Brain microvascular endothelial cell (primary cell): ENCODE measurements at places on chromosomes 13 and 19.

GRCh38 chr19:17889609-17890214 lies 18.0 kb downstream of the SLC5A5 start:
- DNase-seq, result peak; percentile 53

DNA sequence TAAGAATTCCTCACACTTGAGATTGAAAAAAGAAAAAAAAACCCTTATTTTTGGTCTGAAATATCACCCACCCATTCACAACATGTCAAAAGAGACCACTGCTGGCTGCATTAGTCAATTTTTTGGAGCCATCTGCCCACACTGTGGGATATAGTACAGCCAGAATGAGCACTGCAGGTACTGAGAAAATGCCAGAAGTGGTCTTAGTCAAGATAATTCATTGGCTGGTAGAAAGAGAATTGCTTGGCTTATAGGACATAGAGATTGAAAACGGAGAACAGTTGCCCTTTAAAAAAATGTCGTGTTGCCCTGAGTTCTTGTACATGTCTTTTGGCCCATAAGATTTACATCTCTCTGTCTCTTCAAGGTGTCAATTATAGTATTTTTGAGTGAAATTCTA lies 1899.5 kb downstream of the OLFM4 start:
- no peak for DNase-seq

DNA sequence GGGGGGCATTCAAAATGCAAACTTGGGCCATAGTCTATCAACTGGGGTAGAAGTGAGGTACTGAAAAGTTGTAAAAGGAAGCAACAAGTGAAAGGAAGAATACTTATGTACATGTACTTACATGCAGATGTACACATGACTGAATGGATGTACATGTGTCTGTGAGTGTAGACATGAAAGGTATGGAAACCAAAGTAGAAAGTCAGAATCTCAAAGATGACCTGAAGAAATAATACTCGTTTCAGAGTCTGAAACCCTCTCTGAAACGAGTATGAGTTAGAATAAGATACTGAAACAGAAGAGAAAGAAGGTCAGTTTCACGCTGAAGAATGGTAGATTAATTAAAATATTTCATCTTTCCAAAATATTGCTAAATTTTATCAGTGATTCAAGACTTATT lies 13.9 kb downstream of the DZIP1 start:
- DNase-seq, result no peak

DNA sequence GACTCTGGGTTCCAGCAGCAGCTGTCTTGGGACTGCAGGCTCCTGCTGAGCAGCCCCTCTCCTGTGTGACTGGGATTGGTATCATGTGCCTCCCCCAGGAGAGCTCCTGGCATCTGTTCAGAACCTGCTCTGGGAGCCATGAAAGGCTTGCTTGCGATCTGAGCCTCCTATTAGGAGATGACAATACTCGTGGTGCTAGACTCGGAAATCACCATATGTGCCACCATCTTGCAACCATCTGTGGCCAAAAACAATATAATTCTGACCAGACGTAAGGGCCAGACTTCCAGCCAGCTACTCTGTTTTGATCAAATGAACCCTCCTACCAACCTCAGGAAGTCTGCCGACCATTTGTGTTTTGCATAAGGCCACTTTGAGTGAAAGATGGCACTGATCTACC lies 484.7 kb downstream of the IRS2 start:
- DNase-seq, result no peak

GRCh38 chr13:75263741-75264407 lies 218.1 kb downstream of the TBC1D4 start:
- no peak for DNase-seq

- DNase-seq, result no peak
Measured at GRCh38 chr13:48858122-48858902, 117.4 kb upstream of the FNDC3A start.

DNA sequence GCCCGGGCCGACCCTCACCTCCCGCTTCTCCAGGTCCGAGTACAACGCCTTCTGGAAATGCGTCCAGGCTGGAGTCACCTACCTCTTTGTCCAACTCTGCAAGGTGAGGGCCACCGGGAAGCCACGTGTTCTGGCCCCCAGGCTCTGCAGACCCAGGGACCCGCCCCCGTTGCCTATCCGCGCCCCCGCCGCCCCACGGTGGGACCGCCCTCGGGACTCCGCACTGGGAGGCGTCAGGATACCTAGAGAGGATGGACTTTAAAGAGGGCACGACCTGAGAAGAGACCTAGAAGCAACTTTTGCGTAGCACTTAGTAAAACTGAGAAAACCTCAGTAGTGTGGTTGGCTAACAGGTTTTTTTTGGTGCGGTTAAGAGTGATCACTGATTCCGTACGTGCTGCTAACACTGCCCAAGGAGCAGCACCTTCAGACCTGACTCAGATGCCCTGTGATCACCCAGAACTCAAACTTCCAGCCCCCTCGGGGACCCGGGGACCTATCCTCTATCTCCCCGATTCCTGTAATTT lies 492 bp downstream of the TMEM147 start:
- no peak for DNase-seq

GRCh38 chr19:11035441-11036377 lies 53.6 kb upstream of the LDLR start:
- DNase-seq, result peak; percentile 82

- peak; percentile 4 for DNase-seq
Measured at GRCh38 chr13:83620530-83621220, 261.6 kb downstream of the SLITRK1 start.

DNA sequence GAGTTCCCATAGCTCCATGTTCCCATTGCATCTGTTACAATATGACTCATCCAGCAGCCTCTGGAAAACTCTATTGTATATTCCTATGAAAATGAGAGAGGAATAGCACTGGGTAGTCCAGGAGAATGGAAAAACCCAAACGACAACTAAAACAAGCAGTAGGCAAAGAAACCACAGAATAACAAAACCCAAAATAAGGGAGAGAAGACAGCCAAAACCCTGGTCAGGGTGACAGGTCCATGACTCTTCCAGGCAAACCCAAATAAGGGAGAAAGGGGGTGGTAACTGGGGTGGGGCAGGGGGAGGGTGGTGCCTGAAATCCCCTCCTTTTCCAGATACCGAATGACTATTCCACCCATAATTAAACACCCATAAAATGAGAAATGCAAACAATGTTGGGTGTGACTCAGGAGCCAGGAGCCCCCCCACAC lies 4.0 kb upstream of the ZNF8 start:
- DNase-seq, result no peak

- no peak for DNase-seq
Measured at GRCh38 chr13:113747291-113747833, 11.7 kb upstream of the TMEM255B start.

GRCh38 chr13:44132710-44133109 lies 240.9 kb upstream of the SERP2 start:
- peak; percentile 56 for DNase-seq

DNA sequence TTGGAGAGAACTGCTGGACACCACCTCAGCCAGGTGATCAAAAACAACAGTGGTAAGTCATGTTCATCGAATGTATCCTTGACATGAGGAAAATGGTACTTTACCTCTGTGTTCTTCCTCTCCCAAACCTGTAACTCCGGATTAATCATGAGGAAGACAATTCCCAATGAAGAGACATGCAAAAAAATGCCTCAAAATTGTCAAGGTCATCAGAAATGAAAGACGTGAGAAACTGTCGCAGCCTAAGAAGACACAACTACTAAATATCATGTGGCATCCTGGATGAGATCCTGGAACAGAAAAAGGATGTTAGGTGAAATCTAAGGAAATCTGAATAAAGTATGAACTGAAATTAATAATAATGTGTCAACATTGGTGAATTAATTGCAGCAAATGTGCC lies 178.4 kb downstream of the LACC1 start:
- DNase-seq, result no peak

- DNase-seq, result no peak
Measured at GRCh38 chr13:44732503-44733098, 156.5 kb upstream of the TSC22D1 start.

DNA sequence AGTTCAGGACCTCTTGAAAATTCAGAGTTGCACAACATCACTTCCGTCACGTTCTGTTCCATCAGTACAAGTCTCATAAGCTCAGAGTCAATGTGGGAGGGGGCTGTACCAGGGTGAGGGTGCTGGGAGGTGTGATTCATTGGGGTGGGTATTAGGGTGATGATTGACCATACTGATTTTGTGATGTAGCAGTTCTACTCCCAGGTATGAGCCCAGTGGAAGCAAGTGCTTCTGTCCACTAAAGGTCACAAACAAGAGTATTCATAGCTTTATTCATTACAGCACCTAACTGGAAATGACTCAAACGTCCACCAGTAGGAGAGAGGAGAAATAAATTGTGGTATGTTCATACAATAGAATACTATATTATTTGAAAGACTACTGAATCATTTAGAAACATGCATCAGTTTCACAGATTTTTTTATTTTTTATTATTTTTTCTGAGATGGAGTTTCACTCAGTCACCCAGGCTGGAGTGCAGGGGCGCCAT lies 12.1 kb upstream of the UPF3A start:
- DNase-seq, result no peak

GRCh38 chr13:50677258-50677657 lies 166.2 kb downstream of the DLEU7 start:
- DNase-seq, result no peak

DNA sequence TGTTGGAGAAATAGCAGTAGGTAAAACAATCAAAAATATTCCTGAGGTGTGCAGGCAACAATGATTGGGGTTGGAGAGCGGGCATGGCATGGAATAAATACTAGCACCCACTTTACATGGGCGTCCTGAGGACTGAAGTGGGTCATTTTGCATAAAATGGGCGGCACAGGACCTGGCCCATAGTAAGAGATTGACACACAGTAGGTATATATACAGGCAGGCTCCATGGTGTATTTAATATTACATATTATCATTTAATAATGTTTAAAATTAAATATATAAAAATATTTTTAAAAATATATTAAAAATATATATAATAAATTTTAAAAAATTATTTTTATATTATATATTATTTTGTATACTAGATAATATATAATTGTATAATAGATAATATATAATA lies 48.3 kb downstream of the CRYL1 start:
- DNase-seq, result no peak

- peak; percentile 48 for DNase-seq
Measured at GRCh38 chr19:45125975-45126493, 33.1 kb downstream of the PPP1R37 start.

- DNase-seq, result no peak
Measured at GRCh38 chr19:49151267-49152118, 3.7 kb downstream of the HRC start.

DNA sequence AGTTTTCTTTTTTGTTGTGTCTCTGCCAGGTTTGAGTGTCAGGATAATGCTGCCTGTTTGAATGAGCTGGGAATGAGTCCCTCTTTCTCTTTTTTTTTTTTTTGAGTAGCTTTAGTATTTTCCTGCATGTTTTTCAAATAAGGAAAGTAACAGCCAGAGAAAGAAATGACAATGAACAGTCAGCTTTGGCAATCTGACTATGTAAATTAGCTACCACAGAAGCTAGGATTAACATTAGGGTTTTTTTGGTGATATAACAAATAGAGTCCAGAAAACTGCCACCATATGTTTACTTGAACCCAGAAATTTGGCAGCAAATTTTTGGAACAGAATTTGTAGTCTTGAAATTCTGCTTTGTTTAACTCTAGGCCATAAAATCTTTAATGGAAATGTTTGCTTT lies 50.5 kb downstream of the SGCG start:
- no peak for DNase-seq

DNA sequence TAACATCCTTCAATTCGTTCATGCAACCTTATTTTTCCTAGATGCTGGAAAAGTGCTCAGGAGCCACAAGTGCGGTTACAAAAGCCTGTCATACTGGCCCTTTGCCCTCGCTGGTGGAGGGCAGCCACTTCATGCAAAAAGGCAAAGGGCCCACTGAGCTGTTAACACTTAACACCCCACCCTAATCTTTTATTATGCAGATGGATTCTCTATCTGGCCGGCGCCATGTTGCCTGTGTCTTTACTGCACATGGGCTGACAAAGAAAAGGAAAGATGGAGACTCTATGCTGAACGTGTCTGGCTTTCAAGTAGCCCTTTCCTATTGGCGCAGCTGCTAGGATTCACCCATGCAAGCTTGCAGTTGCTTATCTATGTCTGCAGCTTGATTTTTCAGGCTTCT lies 10.8 kb downstream of the OR7D2 start:
- DNase-seq, result no peak

DNA sequence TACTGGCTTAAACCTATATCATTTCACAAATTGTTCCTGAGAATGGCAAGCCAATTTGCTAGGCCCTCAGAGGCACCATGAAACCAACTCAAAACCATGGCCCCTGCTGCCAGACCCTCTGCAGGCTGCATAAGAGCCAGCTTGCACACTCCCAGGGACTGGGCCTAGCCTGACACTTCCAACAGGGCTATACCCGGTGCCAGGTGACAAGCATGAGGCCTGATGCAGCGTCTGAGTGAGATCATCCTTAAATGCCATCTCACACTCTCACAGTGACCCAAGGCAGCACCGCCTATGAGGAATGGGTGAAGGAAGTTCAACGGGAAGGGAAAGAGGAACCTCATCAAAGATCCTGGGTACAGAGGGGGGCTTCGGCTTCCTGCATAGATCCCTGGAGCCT lies 65.6 kb downstream of the C13orf42 start:
- no peak for DNase-seq

DNA sequence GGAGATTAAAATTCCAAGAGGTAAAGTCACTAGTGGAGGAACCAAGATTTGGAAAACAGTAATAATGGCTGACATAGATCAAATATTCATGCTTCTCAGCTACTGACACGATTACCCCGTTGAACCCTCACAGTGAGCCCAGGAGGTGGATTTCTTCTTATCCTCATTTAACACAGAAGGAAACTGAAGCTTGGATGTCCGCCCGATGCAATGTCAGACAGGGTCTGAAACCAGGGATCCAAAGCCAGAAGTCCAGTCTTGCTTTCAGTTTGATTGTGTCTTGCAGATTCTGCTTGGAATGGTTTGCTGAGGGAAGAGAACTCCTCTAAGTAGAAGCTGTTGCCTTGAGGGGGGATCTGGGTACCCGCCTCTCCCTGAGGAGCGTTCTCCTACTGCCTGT lies 404.7 kb downstream of the KCNRG start:
- no peak for DNase-seq

DNA sequence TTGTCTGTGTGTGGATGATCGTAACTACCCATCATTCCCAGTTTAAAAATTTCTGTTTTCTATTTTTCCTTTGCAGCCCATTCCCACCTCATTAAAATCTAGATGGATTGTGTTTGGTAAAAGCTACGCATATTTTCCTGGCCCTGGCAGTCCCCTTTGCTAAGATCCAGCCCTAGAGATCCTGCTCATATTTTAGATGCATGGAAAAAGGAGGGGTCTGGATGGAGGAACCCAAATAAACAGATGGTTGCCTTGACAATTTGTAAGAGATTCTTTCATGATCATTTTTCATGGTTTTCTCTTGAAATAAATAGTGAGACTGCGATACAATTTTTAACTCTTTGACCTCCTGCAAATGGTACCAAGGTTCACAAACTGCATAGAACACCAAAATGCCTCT lies 174.4 kb downstream of the SLC7A1 start:
- no peak for DNase-seq
